ENCODE measurements at places on chromosomes 7 and 10. TPM values are rescaled to one million over a fixed set of nuclear protein-coding genes. Genes with fewer than 3 reads are reported as not detected.

DNA sequence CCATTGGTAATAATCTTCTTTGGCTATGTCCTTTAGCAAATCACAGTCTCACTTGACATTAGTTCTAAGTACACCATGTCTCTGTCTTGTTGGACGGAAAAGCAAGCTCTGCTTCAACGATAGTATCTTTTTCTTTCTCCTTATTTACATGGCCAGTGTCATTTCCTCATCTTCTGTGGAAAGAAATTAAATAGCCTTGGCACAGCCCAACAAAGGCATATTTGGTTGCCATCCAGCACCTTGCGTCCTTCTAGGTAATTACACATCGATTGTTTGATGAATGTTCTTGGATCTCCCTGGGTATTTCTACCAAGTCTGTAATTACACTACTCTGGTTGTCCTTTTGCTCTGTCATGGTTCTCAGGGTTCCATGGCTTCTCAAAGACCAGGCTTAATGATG is 183.1 kb downstream of the CHN2 start:
- H3K27ac ChIP-seq, result no peak overlapping the region
- no peaks in the 10 kb centered on the region for H3K36me3 ChIP-seq
- no peak for DNase-seq
- H3K4me3 ChIP-seq, result no peak overlapping the region
- no peaks in the 10 kb centered on the region for H3K27me3 ChIP-seq

The AGAP4 gene
- total RNA-seq, result 13.9 TPM

The COBL gene
- total RNA-seq, result 36.5 TPM

DNA sequence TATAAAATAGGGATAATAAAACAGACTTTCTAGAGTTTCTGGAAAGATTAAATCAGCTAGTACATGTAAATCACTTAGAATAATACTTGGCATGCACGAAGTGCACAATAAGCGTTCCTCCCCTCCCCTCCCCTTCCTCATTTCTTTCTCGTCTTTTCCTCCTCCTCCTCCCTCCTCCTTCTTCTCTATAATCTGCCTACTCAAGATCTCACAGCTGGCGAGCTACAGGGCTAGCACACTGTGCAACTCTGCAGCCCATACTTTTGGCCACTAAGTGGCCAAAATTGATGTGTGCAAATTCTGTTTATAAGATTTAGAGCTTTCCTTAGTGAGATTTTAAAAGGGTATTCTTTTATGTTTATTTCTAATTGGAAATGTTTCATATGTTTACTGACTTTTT is 565.3 kb downstream of the PHTF2 start:
- no peak for DNase-seq
- no peak overlapping the region for H3K4me3 ChIP-seq
- no peaks in the 10 kb centered on the region for H3K4me1 ChIP-seq
- H3K36me3 ChIP-seq, result no peaks in the 10 kb centered on the region

DNA sequence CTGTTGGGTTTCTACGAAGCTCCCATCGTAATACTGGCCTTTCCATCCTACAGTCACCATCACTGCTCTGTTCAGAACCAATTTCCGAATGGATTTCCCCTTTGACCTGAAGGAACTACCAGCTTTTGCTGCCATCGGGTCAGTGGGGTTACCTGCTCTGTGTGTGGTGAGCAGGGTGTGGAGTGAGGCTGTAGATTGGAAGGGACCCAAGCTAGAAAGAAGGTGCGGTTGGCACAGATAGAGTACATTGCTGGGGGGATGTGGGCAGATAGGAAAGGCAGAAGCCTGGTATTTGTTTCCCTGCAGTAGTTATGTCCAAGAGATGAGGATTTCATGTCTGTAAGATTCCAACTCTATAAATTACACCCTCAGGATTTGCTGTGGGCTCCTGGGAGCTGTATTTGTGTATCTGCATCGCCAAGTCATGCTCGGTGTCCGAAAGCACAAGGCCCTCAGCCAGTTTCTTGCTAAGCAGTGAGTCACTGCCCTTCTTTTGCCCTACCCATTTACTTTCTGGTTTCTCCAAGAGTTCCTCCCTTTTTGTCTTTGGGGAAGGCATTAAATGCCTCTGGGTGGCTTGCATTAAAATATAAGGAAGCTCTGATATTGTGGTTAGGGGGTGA is 15.4 kb downstream of the CLCN1 start:
- DNase-seq, result no peak
- no peak overlapping the region for H3K4me3 ChIP-seq
- H3K4me1 ChIP-seq, result no peaks in the 10 kb centered on the region
- H3K36me3 ChIP-seq, result no peaks in the 10 kb centered on the region
- H3K27me3 ChIP-seq, result no peaks in the 10 kb centered on the region

The DYNC1I1 gene
- 0.58 TPM for total RNA-seq

The CC2D2B gene
- 0.71 TPM for total RNA-seq

GRCh38 chr7:86454753-86455152 is 189.0 kb upstream of the GRM3 start:
- no peak overlapping the region for H3K27ac ChIP-seq
- H3K36me3 ChIP-seq, result no peaks in the 10 kb centered on the region
- no peaks in the 10 kb centered on the region for H3K4me1 ChIP-seq
- DNase-seq, result no peak

GRCh38 chr10:67017218-67017617 is 91.4 kb downstream of the LRRTM3 start:
- no peaks in the 10 kb centered on the region for H3K27me3 ChIP-seq
- no peak overlapping the region for H3K27ac ChIP-seq
- no peaks in the 10 kb centered on the region for H3K36me3 ChIP-seq
- no peaks in the 10 kb centered on the region for H3K4me1 ChIP-seq
- no peak for DNase-seq
- no peak overlapping the region for H3K4me3 ChIP-seq

DNA sequence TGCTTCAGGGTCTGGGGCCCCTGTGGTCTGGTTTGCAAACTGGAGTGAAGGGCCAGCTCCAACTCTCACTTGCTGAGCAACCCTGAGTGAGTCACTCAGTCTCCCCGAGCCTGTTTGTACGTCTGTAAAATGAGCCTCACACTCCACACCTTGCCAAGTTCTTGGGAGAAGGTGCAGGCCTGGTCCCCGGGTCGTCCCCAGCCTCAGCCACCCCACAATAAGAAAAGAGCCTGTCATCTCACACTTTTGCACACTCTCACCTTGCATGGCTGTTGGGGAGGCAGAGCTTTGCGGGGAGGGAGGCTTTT is 5.2 kb downstream of the GRIFIN start:
- H3K27ac ChIP-seq, result no peak overlapping the region
- no peak overlapping the region for H3K4me3 ChIP-seq
- H3K27me3 ChIP-seq, result no peaks in the 10 kb centered on the region
- no peaks in the 10 kb centered on the region for H3K36me3 ChIP-seq

GRCh38 chr7:51501620-51502019 is 185.0 kb upstream of the COBL start:
- no peaks in the 10 kb centered on the region for H3K36me3 ChIP-seq
- no peak overlapping the region for H3K27ac ChIP-seq
- no peak overlapping the region for H3K4me3 ChIP-seq
- no peak for DNase-seq
- no peaks in the 10 kb centered on the region for H3K27me3 ChIP-seq

The NPY4R gene
- not detected for total RNA-seq

- H3K4me1 ChIP-seq, result peaks cover 7% of the 10 kb centered on the region
- no peak overlapping the region for H3K27ac ChIP-seq
- no peaks in the 10 kb centered on the region for H3K27me3 ChIP-seq
- H3K4me3 ChIP-seq, result no peak overlapping the region
- no peaks in the 10 kb centered on the region for H3K36me3 ChIP-seq
Measured at GRCh38 chr7:104936546-104936945, 77.5 kb upstream of the KMT2E start.

DNA sequence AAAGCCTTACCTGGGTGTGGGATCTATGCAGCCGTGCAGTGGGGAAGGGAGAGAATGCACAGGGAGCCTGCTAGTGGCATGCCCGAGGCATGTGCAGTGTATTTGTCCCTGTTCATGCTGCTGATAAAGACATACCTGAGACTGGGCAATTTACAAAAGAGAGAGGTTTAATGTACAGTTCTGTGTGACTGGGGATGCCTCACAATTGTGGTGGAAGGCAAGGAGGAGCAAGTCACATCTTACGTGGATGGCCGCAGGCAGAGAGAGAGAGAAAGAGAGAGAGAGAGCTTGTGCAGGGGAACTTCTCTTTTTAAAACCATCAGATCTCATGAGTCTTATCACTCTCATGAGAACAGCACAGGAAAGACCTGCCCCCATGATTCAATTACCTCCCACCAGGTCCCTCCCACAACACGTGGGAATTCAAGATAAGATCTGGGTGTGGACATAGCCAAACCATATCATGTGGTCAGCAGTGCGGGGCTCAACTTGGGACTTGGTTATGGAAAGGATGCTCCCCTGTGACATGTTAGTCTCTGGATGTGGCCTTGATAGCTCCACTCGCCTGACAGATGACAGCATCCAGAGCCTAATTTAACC is 128.9 kb downstream of the DOCK1 start:
- peaks cover 7% of the 10 kb centered on the region for H3K36me3 ChIP-seq
- H3K27me3 ChIP-seq, result no peaks in the 10 kb centered on the region
- no peak for DNase-seq
- H3K27ac ChIP-seq, result no peak overlapping the region

DNA sequence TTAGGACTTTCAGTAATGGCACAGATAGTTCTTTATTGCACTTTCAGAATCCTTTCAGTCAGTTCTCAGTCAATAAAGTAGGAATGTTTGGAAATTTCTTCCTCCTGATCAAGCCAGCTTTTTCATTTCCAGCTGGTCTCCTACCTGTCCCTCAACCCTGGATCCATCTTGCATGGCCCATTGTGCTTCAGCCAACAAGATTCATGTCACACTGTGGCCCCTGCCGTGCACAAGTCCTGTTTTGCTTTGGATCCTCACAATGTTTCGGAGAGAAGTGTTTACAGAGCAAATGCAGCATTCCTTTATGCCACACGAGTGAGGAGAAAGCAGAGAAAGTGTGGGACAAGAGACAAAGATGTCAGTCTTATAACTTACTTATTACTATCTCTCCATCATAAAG is 1694.7 kb upstream of the LRRTM3 start:
- H3K36me3 ChIP-seq, result no peaks in the 10 kb centered on the region
- H3K4me1 ChIP-seq, result no peaks in the 10 kb centered on the region
- no peak overlapping the region for H3K27ac ChIP-seq
- H3K27me3 ChIP-seq, result no peaks in the 10 kb centered on the region

- no peaks in the 10 kb centered on the region for H3K36me3 ChIP-seq
- no peaks in the 10 kb centered on the region for H3K4me1 ChIP-seq
- H3K27ac ChIP-seq, result no peak overlapping the region
- DNase-seq, result no peak
- H3K27me3 ChIP-seq, result no peaks in the 10 kb centered on the region
- H3K4me3 ChIP-seq, result no peak overlapping the region
Measured at GRCh38 chr7:24741679-24742505, 15.4 kb downstream of the GSDME start.

DNA sequence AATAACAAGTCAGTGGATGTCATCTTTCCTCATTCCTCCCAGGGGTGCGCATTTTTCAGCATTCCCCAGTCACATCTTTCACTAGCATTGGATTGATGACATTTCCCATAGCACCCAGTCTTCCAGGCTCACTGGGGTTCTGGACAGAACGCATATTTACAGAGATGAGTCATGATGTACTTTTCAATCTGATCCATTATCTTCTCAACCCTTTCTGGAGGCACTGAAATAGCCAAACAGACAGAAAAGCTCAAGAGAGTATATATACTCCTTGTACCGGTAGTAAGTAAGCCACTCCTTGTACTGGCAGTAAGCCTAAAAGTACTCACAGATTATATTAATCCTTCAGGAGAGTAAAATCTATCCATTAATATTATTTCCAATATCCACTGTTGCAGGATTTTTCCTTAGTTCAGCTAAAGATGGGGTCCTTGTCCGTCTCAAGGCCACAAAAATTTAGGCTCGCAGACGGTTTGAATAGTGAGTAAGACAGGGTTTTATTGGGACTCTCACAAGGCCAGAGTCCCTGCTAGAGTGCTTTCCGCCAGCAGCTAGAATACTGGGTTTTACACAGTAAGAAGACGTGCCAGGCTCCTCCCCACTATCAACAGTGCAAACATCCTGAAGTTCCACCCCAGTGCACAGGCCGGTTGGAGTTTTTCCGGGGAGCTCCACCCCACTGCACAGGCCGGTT is 60.8 kb downstream of the MDH2 start:
- H3K36me3 ChIP-seq, result no peaks in the 10 kb centered on the region
- H3K27ac ChIP-seq, result no peak overlapping the region
- no peak for DNase-seq

The TRPV5 gene
- total RNA-seq, result not detected

DNA sequence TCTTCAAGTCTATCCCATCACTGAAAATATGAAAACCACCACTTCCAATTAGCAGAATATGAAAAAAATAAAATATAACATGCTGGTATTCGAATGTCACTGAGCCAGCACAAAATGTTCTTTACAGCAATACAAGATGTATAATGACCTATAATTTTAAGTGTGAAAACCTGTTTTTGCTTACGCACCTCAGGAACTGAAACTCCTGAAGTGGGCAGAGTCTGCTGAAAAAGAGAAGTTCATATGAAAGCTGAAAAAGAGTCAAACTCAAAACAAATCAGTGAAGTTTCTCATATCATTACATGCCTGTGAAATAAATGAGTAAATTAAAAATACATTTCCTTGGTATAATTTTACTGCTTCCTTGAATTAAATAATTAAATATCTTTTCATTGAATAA is 272.5 kb downstream of the DGKB start:
- no peaks in the 10 kb centered on the region for H3K4me1 ChIP-seq
- no peak for DNase-seq
- no peak overlapping the region for H3K27ac ChIP-seq

DNA sequence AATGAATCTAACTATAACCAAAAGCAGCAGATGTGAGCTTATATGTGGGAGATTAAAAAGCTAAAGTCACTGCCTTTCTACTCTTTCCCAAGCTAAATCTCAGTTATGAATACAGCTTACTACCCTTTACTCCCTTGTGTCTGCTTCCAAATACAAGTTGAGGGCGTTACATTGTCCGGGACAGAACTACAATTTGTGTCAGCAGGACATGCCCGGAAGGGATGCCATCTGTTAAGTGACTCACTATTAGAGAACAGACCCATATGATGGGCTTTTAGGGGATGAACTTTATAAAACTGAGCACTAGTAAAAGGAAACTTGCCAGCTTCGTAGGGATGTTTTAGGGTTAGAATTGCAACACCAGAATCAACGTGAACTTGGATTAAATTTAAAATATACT is 299.7 kb upstream of the CSTF2T start:
- no peaks in the 10 kb centered on the region for H3K27me3 ChIP-seq
- no peak overlapping the region for H3K27ac ChIP-seq
- H3K4me1 ChIP-seq, result no peaks in the 10 kb centered on the region
- H3K4me3 ChIP-seq, result no peak overlapping the region
- DNase-seq, result no peak

The JCAD gene
- 5.2 TPM for total RNA-seq

GRCh38 chr10:93152136-93152535 is 78.4 kb downstream of the CYP26A1 start:
- DNase-seq, result no peak
- H3K36me3 ChIP-seq, result no peaks in the 10 kb centered on the region
- no peak overlapping the region for H3K4me3 ChIP-seq

GRCh38 chr7:104231054-104232046 is 23.5 kb upstream of the ORC5 start:
- no peak for DNase-seq
- H3K27ac ChIP-seq, result no peak overlapping the region
- no peaks in the 10 kb centered on the region for H3K36me3 ChIP-seq
- H3K4me3 ChIP-seq, result peak overlapping the region; percentile 22
- H3K4me1 ChIP-seq, result no peaks in the 10 kb centered on the region
